ENCODE measurements at places on chromosomes 2 and 18.

DNA sequence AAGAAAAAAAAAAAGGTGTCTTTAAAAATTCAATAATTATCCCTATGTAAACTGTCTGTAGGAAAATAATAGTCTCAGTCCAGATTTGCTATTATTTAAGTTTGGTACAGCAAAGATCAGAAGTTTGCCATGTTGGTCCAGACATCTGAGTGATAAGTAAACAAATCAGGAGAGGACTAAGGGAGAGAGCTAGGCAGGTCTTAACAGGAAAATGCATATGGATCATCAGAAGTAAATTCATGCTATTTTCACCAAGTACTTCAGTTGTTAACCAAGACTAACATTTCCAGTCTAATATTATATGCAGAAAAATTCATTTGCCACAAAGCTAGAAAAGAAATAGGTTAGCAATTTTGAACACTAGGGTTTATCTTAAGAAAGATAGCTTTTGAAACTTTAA is 95.0 kb upstream of the STK17B start:
- DNase-seq = no peak

GRCh38 chr2:176454893-176455815 is 185.9 kb downstream of the MTX2 start:
- no peak for DNase-seq

- no peak for DNase-seq
These were observed 67.6 kb downstream of the NEURL3 start for GRCh38 chr2:96437512-96437911.

GRCh38 chr2:101435001-101435862 is 39.7 kb downstream of the RFX8 start:
- DNase-seq = no peak

GRCh38 chr2:138534791-138535190 is 33.2 kb downstream of the SPOPL start:
- DNase-seq = no peak

GRCh38 chr2:235610696-235611257 is 116.9 kb downstream of the AGAP1 start:
- no peak for DNase-seq

- no peak for DNase-seq
These were observed 233.1 kb downstream of the TDRD15 start for GRCh38 chr2:21356857-21357255.

GRCh38 chr2:17441055-17441771 is 77.0 kb downstream of the RAD51AP2 start:
- DNase-seq = no peak

DNA sequence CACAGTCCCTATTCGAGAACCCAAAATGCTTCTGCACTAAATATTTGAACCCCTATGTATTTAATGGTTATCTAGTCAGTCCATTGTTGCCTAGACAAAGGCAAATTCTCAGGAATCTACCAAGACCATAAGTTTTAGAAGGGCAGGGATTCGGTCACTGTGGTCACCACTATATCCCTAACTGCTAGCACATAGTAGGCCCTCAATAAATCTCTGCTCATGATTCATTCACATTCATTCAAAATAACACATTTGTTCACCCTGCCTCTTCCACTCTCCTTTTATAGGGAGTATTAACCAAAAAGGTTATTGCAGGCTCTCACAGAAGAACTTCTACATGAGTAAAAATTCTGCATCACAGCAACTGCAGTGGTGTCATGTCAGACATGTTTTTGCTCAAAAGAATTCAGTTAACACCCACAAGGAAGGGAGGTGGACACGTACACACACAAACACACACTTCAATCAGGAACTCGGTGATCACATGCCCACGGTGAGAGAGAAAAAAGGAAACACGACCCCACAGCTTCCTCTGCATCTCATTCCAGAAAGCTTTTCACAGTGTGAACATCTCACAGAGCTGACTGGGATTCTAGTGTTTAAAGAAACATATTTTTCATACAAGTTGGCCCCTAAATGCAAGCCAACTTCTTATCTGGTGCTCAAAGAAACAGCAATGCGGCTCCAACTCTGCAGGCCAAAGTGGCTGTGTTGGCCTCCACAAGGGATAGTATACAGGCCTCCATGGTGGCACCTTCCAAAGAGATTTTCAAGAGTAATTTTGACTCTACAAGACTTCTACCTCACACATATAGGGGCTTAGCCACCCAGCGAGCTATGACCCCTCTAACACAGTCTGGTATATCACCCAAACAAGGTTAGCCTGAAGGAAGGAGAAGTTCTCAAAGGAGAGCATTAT is 98.0 kb downstream of the ANKRD44 start:
- DNase-seq = no peak

DNA sequence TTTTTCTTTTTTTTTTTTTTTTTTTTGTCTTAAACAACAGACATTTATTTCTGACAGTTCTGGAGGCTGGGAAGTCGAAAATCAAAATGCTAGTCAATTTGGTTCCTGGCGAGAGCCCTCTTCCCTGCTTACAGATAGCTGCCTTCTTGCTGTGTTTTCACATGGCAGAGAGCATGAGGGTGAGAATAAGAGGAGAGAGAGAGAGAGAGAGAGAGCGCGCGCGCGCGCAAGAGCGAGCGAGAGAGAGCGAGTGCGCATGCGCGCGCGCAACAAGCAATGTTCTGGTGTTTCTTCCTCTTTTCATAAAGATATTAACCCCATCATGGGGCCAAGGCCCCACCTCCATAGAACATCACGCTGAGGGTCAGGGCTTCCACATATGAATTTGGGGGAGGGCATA is 20.9 kb downstream of the MTCL1 start:
- DNase-seq = no peak

DNA sequence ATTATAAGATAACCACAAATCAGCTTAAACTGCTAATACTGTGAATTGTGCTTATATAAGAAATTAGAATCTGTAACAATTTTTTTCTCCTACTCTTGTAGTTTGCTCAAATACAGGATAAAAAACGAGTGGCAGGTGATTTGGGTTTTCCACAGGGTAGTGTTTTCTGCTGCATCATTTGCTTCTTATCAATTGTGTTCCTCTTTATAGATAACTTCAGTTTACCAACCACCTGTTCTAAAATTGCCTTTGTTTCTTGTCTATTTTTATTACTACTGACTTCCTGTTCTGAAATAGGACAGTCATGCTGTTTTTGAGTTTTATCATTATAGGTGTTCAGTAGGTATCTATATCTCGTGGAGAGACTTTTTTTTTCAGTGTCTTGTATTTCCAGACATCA is 56.9 kb downstream of the MFSD6 start:
- no peak for DNase-seq

GRCh38 chr2:25177211-25177611 is 8.8 kb upstream of the POMC start:
- DNase-seq = no peak

DNA sequence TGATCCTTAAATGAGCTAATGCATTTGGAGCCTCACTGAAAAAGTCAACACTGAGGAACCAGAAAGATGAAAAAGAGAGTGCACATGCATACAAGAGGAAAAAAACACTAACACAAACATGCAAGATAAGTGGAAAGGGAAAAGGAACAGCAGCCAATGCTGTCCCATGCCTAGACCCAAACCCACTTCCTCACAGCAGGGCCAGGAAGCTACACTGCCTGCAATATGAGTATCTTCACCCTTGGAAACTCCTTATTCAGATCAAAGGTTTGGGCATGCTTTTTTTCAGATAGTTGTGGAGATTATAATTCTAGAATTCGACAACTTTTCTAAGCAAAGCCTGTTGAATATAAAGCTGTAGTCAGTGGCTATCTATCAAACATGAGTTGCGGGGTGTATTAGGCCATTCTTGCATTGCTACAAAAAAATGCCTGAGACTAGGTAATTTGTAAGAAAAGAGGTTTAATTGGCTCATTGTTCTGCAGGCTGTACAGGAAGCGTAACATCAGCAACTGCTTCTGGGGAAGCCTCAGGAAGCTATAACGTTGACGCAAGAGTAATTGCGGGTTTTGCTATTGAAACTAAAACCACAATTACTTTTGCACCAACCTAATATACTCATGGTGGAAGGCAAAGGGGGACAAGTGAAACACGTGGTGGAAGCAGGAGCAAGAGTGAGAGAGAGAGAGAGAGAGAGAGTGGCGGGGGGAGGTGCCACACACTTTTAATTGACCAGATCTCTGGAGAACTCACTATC is 138.2 kb downstream of the MBD2 start:
- no peak for DNase-seq

- no peak for DNase-seq
These were observed 127.9 kb downstream of the EVA1A start for GRCh38 chr2:75432761-75433361.

DNA sequence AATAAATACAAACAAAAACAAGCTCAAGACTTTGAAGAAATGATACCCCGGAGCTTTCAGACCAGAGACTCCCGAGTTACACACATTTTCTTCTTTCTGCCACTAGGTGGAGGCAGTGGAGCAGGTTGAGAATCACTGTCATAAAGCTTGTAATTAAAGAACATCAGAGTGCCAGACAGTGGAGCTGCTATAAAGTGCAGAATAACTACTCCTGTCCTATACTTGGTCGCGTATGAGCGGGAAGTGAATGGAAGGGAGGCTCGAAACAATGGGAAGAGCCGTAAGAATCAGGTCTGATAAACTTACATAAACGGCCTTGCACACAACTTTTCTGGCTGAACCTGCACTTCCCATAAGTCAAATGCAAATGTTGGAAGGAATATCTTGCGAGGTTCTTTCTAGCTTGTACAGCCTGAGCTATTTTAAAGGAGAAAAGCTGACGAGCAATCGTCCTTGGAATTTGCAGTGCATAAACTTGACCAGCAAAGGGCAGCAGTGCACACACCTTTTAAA is 189.0 kb downstream of the RPIA start:
- DNase-seq = no peak

DNA sequence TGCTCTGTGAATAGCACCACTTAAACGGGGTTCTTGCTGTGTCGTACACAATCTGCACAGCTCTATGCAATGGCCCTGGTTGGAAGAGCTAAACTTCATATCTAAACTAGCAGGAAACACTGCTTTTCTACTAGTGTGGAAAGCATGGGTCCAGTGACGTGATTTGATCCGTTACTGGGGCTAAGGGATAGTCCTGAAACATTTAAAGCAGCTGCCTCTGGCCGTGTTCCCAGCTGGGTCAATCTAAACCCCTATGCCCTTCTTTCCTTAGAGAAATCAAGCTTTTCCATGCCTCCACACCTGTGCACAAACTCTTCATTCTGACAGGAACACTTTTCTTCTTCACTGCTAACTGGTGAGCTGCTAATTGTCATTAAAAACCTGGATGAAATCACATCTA is 5.4 kb upstream of the IGFBP5 start:
- no peak for DNase-seq

DNA sequence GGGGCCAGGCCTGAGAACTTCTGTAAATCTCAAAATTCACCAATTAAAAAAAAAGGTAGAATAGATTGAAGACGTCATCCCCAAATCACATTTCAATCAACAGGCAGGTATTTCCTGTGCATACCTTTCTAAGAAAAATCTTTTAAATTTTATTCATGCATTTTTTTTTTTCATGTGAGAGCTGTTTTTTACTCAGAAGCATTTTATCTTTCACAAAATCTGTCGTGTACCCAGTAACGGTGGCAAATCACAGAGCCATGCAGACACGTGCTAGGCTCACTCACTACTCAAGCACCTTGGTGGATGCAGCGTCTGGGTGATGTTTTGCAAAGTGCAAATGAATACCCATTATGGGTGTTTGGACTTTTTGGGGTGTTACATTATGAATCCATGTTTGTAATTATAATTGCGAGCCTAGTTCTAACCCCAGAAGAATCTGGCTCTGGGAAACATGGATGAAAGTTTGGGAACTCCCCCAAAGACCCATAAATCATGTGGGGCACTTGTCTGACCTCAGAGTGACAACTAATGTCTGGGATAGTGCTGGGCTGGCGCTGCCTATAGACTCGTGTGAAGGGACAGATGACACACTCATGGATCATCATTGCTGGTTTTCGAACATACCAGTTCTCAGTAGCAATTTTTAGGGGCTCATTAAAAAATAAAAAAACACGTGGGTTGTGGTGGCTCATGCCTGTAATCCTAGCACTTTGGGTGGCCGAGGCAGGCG is 335.2 kb downstream of the LPIN1 start:
- no peak for DNase-seq

DNA sequence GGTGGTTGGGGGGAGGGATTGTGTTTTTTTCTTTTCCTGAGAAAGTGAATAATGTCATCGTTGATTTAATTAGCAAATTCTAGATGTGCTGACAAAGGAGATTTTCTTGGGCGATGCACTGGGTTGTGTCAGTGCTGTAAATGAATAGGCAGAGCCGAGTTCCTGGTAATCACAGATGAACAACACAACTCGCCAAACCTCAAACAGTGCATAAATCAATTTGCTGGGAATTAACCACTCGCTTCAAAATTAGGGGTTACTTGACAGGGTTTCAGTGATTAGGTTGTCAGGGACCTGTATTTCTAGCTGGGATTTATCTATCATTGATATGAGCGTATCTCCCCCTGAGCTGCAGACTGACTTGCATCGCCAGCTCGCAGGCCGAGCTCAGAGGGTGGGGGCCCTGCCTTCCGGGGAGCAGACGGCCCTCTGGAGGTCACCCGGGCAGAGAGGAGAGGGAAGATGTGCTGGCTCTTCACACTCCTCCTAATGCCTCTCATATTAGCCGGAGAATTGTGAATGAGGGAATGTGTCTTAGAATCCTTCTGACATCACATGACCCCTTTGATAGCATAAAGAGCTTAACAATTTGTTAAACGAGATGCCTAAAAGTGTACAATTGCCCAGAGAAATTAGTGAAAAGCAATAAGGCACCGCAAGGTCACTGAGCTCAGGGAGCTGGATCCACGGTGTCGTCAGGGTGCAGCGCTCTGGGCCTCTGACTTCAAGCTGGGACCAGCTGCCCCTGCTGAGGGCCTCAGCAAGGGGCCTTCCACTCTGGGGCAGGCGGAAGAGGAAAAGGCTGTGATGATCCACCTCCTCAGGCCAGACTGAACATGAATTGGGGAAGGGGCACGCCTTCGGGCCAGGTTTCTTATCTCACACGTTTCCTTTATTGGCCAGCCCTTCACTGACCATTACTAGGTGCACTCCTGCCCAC is 48.9 kb downstream of the SMIM21 start:
- no peak for DNase-seq

DNA sequence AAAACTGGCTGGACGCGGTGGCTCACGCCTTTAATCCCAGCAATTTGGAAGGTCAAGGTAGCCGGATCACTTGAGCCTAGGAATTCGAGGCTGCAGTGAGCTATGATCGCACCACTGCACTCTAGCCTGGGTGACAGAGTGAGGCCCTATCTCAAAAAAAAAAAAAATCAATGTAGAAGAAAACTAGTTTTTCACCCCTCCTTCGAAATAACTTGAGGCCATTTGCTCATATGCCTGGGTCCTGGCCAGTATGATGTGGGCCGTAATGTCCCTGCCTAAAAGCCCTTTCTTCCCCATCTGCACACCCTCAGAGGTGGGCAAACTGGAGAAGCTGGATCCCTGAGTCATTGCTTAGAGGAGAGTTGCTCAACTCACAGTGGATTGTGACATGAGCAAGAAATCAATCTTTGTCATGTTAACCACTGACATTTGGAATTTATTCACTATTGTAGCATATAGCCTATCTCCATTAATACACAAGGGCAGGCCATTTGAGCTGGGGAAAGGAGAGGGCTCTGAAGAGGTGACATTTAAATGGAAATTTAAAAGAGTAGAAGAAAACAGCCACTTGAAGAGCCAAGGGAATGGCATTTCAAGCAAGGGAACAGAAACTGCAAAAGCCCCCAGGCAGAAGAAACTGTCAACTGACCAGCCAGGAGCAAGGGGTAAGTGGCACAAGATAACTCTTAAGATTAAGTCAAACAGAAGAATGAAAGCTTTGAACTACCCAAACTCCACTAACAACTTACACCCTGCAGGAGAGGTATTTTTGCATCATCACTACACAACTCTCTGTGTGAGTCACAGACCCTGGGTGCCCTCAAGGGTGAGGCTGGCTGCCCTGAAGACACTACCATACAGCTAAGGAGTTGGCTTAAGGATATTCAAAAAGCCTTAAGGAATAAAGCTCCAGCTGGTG is 7.6 kb upstream of the METTL21A start:
- no peak for DNase-seq
